Testis (tissue), 5 donors: ENCODE measurements at places on chromosomes 13 and 19.

GRCh38 chr13:75417012-75417384 is 65.0 kb downstream of the TBC1D4 start:
- no peak for DNase-seq

- peak; percentile 62 for DNase-seq
Measured at GRCh38 chr19:4327252-4327876, 11.3 kb downstream of the STAP2 start.

- DNase-seq: no peak
Measured at GRCh38 chr13:82687884-82688283, 1194.4 kb downstream of the SLITRK1 start.

- peak; percentile 62 for DNase-seq
Measured at GRCh38 chr19:35963514-35963913, 27.3 kb downstream of the LRFN3 start.

- DNase-seq: no peak
Measured at GRCh38 chr13:73961181-73961580, 173.0 kb downstream of the KLF12 start.

DNA sequence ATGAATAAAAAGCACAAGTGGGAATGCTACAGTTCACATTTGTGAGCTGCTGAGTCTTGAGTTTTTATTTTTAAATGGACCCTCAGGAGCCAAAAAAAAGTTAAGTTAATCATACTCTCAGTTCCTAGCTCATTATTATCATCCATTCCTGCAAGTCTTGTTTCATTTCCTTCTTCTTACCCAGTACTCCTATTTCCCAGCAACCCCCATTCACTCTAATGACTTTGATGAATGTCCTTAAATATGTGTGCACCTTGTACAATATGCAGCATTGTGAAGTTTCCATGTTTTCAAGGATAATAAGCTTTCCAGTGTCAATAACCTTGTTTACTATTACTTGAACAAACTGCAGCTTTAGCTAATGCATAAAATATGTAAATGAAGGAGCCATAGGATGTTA is 366.2 kb downstream of the DCT start:
- no peak for DNase-seq

GRCh38 chr13:101846701-101847100 is 394.2 kb downstream of the ITGBL1 start:
- DNase-seq: no peak

GRCh38 chr13:44373247-44373600 is 400 bp upstream of the SERP2 start:
- DNase-seq: no peak

DNA sequence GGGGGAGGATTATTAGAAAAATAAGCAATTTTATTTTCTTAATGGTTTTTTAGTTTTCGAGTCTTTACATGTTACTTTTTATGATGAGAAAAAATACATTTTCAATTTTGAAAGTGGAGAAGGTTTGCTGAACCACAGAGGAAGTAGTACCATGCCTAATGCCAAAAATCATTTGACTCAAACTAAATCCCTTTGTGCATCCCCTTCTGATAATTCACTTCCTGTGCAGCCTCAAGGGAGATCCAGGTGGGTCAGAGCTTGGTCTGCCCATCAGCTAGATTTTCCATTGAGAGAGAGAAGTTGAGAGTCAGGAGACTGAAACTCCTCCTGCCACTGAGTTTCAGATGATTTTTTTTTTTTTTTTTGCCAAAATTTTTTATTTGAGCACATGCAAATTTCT is 571.7 kb downstream of the LIG4 start:
- no peak for DNase-seq

GRCh38 chr13:113144255-113144629 is 14.2 kb upstream of the PROZ start:
- DNase-seq: no peak

GRCh38 chr19:4303819-4304537 is 420 bp upstream of the FSD1 start:
- no peak for DNase-seq

DNA sequence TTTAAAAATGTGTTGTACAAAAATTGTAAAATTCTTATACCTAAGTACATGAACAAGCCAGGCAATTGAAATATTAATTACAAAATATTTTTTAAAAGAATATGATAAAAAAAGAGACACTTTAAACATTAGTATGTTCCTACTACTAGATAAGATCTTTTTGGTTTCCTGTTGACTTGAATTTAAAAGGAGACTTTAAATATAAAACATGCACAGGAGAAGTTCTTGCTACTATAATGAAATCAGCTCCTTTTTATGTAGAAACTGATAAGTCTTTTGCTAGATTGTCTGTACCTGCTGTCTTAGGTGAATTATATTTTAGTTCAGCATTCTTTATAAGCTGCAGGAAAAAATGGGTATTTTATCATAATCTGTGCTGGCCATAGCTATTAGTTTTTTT is 140.2 kb downstream of the TNFSF13B start:
- no peak for DNase-seq

DNA sequence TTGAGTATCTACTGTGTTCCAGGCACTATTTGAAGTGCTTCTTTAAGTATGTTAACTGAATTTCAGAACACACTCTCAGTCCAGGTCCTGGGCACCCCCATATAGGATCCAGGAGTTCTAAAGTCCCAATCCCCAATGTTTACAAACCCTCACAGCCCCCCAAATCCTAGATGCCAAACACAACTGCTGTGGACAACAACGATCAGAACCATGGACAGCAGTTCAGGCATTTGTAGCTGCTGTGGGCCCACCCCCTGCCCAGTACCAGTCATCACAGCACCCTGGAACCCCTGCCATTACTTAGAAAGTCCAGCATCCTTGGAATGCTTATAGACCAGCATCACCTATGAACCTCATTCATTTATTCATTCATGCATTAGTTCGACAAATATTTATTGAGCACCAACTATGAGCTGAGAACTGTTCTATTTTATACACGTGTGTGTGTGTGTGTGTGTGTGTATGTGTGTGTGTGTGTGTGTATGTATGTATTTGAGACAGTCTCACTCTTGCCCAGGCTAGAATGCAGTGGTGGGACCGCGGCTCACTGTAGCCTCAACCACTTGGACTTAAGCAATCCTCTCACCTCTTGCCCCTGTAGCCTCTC is 19.3 kb upstream of the SDHAF1 start:
- DNase-seq: no peak

DNA sequence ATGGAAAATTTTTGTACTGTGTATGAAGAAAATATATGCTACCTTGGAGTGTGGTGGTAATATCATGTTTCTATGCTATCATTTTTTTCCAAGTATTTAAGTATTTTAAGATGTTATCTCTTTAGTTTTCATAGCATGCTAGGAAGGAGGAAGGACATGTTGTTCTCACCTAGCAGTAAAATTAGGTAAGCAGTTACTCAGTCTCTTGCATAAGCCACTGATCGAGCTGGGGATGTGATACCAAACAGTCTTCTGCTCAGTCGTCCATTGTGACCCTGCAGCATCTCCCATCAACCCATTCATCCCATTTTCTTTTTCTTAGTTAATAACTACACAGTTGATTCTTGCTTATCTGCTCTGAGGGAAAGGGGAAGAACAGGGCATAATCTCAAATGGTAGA is 130.6 kb downstream of the KLF5 start:
- DNase-seq: no peak

- DNase-seq: no peak
Measured at GRCh38 chr13:81017513-81018152, 676.7 kb upstream of the SPRY2 start.

GRCh38 chr19:28297036-28297435 is 915.9 kb downstream of the UQCRFS1 start:
- no peak for DNase-seq

GRCh38 chr13:109204252-109204651 is 574.8 kb downstream of the MYO16 start:
- no peak for DNase-seq

DNA sequence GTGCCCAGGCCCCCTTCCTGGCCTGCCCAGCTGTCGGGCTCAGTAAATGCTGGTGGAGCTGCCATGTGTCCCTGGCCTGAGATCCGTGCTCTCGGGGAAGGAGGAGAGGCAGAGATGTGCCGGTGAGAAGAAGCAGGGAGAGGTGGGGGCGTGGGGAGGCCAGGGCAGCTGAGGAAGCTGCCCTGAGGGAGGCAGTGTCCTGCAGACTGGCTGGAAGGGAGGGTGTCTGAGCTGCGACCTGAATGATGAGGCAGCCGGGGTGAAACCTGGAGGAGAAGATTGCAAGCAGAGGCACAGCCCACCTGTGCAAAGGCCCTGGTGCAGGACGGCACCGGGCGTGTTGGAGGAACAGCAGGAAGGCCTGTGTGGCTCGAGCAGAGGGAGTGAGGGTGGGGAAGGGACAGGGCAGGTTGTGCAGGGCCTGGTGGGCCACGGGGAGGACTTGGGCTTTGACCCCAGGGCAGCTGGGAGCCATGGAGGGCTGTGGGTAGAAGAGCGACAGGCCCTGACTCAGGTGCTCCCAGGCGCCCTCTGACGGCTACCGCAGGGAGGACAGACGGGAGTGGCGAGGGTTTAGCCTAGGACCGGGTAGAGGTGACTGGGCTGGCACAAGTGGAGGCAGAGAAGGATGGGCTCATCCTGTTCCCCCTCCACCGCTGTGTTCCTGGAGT is 14.0 kb upstream of the CELF5 start:
- DNase-seq: peak; percentile 43

GRCh38 chr13:42247883-42248282 is 24.1 kb upstream of the AKAP11 start:
- DNase-seq: no peak

DNA sequence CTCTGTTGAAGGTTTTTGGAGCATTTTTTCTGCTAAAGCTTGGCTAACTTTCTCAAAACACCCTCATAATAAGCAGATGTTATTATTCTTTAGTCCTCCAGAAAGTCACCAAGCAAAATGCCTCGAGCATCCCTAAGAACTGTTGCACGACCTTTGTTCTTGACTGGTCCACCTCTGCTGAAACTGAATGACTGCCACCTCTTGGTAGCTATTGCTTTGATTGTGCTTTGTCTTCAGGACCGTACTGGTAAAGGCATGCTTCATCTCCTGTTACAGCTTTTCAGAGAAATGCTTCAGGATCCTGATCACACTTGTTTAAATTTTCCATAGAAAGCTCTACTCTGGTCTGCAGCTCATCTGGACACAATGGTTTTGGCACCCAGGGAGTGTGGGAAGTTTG is 254.8 kb downstream of the DCT start:
- no peak for DNase-seq

DNA sequence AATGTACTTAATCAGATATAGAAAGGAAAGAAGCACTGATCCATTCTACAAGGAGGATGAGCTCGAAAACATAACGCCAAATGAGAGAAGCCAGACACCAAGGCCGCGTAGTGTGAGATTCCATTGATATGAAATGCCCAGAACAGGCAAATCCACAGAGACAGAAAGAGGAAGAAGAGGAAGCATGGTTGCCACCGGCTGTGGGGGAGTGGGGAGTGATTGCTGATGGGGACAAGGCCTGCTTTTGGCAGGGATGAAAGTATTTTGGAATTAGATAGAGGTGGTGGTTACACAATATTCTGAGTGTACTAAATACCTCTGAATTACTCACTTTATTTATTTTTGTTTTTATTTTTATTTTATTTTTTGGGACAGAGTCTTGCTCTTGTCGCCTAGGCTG is 50.2 kb upstream of the KLF2 start:
- DNase-seq: peak; percentile 56

GRCh38 chr19:36605101-36605876 is at the start of gene ZNF382:
Gene ZNF382, plus strand, starts transcription at chr19:36605313. Its CDS starts 4,602 bp downstream, at chr19:36609915.
- DNase-seq: peak; percentile 82

- DNase-seq: no peak
Measured at GRCh38 chr13:65971541-65971940, 1258.6 kb downstream of the PCDH9 start.

GRCh38 chr13:20814224-20814910 is 40.6 kb upstream of the EEF1AKMT1 start:
- DNase-seq: peak; percentile 43

DNA sequence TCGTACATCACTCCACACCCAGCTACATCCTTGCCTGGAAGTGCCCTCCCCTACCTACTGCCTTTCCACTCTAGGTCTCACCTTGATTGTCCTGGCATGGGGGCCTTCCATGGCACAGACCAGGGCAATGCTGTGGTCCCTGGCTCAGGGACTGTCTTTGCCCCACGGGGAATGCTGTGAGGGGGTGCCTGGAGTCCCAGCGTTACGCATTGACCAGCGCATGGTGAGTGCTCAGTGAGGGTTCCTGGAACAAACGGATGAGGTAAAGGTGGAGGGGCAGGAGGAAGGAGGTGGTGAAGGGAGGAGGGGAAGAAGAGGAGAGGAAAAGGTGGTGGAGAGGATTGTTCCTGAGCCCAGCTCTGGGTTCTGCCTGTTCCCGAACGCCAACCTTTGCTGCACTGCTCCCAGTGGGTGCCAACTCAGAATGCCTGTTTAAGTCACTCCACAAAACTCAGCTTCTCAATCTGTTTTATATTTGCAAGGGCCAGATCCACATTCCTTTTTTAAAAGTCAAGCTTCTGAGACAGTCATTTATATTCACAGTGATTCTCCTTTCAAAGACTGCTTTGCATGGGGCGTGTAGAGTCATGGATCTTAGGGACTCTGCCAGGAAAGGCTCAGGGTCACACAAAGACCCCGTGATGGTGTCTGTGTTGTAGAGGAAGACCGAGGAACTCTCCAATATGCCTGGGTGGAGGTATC is 40.8 kb downstream of the CHST8 start:
- no peak for DNase-seq

DNA sequence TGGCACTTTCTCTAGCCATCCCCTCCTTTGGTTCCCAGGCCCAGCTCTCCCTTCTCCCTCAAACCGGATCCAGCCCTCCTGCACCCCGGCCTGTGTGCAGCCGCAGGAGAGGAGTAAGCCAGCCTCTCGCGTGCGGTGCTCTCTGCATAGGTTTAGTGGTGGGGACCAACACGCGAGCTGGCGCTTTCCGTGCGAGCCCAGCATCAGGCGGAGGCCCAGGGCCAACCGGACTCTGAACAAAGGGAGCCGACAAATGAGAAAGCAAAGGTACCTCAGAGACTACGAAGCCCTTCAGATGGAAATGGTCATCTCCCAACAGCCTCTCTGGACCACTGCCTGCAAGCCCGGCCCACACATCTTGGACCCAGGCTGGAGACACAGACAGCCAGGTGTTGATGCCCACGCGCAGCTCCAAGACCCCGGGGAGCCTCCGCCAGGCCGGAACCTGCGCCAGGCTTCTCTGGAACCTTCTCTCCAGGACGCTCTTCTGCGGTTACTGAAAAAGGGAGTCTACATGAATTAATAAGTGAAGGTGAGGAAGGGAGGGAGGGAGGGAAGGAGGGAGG is 16.5 kb upstream of the LATS2 start:
- DNase-seq: no peak

DNA sequence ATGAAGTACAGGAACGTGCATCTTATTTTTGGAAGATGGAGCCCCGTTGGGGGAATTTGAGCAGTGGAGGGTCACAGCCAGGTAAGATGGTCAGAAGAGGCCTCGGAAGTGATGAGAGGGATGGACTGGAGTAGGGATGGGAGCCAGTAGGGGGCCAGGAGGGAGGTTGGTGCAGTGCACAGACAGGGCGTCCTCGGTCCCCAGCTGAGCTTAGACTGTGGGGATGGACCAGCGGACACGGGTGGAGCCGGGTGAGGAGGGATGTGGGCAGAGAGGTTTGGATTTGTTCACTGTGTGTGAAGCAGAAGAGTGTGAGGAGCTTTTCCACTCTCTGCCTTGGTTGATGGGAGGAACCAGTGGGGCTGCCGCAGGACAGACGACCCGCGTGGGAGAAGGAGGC is 10.6 kb downstream of the RPS9 start:
- no peak for DNase-seq
